Gastrocnemius medialis (tissue), 4 donors: ENCODE measurements at places on chromosomes 7 and 10.
A peak's percentile ranks its signal among the peaks of the same experiment; 100 is the strongest.

DNA sequence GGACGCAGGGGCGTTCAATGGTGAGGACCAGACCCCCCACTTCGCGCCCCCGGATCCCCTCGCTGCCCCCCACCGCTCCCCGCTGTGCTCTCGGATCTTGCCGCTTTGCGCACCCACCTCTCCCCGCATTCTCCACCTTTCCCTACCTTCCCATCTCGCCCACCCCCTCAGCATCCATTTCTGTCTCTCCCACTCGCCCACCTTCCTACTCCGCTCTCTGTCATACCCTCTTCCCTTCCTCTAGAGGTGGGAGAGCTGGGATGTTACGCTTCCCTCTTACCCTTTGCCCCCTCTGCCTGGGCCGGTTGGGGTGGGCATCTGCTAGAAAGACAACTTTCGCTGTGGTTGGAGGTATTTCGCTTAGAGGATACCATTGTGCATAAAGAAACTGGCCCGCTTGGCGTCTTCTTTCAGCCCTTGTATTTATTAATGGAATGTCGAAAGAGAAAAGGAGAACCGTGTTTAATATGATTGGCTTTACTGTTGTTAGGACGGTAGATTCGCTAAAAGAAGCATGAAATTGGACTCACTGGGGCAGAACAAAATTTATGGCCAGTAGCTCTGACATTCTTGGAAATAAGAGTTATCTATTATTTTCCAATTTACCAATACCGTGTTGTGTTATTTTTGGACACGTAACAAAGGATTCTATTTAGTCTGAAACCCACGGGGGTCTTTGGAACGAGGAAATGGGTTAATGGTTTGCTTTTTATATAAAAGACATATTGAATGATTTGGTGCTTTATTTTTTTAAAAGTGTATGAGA lies 873 bp downstream of the PRKAR2B start:
- H3K4me3 ChIP-seq: peak overlapping the region; percentile 60
- no peak overlapping the region for H3K27ac ChIP-seq
- peaks cover 11% of the 10 kb centered on the region for H3K4me1 ChIP-seq

DNA sequence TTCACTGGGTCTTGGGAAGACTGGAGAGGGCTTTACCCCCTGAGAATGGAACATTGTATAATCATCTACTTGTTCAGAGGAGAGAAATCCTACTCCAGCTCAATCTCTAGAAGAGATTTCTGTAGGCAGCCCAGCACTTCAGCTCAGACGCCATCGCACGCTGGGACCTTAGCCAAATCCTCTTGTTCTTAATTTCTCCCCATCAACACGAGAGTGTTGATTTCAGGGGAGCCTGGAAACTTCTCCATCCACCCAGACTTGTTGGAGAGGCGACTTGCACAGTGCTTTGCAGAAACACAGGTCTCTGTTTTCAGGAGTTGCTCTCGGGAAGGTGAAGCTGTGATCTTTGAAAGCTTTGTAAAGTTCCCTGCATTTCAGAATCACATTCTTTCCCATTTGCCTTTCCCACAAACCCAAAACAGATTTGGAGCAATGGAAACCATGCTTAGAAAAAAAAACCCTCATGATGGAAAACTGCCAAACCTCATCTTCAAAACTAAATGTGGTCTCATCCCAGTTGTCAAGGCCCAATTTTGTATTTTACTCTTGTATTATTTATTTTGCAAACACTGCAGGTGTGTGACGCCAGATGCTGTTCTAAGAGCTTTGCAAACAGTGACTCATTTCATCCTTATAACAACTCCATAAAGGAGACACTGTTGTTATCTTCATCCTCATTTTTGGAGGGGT lies 60.9 kb downstream of the CALML3 start:
- peaks cover 26% of the 10 kb centered on the region for H3K4me1 ChIP-seq
- no peak overlapping the region for H3K4me3 ChIP-seq
- no peaks in the 10 kb centered on the region for H3K27me3 ChIP-seq
- no peaks in the 10 kb centered on the region for H3K36me3 ChIP-seq

DNA sequence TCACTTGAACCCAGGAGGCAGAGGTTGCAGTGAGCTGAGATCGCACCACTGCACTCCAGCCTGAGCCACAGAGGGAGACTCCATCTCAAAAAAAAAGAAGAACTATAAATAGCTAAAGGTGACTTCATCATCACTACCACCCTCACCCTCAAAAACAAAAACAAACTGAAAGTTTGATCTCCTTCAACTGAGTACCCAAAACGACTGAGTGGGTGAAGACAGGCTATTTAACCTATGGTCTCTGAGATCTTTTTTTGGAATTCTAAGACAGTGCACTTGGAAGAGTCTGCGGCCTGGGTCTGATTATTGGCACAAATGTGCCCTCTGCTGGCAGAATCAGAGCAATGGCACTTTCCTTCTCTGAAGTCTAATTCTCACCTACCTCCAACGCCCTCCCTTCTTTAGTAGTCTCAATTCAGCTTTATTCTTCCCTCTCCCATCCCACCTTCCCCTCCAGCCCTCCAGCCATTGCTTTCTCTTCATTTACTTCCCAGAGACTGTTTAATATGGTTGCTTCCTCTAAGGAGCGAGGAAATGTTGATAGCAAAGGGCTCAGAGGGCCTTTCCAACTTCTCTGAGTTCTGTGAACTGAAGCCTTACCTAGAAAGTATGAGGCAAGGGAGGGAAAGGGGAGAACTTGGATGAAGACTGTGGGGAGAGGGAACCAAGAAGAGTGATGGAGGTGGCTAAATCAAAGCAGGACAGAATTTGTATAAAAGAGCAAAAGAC lies 2.9 kb upstream of the MYOZ1 start:
- no peaks in the 10 kb centered on the region for H3K27me3 ChIP-seq
- H3K27ac ChIP-seq: peak overlapping the region; percentile 97
- H3K36me3 ChIP-seq: no peaks in the 10 kb centered on the region
- DNase-seq: peak; percentile 9

DNA sequence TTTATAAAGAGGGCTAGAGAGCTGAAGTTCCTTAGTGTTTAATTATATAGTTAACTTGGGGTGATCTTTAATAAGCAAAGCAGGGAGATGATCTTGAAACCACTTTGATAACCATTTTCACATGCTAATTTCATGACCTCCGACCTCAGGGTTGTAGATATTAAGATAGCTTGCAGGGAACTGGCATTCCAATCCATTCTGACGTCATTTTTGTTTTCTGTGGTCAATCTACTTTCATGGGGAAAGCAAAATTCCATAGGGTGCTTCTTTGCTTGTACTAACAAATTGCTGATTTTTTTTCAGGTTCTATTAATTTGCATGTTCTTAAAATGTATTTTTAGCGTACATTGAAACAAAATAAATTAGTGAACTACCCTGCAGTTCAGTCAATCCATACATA lies 139.3 kb downstream of the CDCA7L start:
- H3K36me3 ChIP-seq: no peaks in the 10 kb centered on the region
- DNase-seq: no peak
- no peaks in the 10 kb centered on the region for H3K4me1 ChIP-seq
- no peaks in the 10 kb centered on the region for H3K27me3 ChIP-seq

DNA sequence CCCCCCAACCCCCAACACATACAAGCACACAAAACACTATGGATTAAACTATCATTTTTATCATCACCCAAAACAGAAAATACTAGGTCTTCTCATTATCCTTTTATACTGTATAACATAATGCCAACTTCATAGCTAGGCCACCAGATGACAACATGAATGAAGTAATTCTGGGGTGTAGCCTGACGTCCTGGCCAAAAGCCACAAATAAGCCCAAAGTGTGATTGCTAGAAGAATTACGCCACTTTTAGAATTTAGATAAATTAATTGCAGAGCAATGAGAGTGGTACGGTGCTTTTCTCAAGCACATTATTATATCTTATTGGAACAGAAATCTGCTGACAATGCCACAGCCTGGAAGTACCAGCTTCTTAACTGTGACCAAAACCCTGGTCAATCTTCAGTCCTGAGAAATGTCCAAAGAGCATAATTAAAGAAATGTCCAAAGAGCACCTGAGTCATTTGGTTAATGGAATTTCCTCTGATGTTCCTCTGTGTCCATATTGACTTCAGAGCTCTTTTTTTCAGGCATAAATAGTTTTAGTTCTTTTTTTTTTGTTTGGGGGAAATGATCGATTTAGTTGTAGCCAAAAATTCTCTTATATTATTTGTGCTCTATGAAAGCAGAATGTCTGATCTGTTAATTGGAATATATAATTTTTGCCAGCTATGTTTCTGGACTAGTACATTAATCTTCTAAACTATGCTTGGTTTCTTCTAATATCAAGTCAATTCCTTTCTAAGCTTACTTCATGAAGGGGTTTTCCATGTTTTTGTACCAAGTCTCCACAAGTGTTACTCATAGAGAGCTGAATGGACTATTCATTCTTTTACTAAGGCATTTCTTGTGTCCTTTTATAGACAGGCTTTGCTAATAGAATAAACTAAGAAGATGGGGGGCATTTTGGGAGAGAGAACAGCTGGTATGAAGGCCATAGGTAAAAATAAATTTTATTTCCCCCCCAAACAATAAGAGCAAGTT lies 233.4 kb upstream of the SLC26A5 start:
- no peaks in the 10 kb centered on the region for H3K4me1 ChIP-seq
- no peaks in the 10 kb centered on the region for H3K27me3 ChIP-seq
- H3K36me3 ChIP-seq: no peaks in the 10 kb centered on the region
- no peak for DNase-seq
- no peak overlapping the region for H3K27ac ChIP-seq

DNA sequence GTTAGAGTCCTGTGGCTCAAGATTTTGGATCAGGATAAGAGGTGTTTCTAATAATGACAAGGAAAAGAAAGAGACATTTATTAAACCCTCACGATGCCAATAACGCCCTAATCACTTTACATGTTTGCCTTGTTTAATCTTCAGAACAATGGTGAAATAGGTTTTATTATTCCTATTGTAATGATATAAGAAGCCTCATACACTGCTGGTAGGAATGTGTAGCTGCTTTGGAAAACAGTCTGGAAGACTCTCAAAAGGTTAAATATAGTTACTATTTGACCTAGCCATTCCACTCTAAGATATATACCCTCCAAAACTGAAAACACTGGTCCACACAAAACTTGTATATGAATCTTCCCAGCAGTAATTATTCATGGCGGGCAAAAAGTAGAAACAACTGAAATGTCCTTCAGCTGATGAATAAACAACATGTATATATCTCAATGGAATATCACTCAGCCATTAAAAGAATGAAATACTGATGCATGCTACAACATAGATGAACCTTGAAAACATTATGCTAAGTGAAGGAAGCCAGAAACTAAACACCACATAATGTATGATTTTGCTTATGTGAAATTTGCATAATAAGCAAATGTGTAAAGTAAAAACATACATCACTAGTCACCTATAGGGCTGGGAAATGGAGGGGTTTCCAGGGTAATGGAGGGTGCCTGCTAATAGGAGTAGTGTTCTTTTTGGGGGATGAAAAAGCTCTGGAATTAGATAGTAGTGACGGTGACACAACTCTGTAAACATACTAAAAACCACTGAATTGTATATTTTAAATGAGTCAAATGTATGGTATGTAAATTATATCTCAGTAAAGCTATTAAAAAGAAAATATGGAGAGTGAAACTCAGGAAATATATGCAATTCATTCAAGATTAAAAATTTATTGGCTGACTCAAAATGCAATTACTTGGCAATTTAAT lies 76.9 kb upstream of the ANK3 start:
- H3K27me3 ChIP-seq: no peaks in the 10 kb centered on the region
- no peak overlapping the region for H3K27ac ChIP-seq
- no peaks in the 10 kb centered on the region for H3K36me3 ChIP-seq
- H3K4me3 ChIP-seq: no peak overlapping the region

GRCh38 chr7:77415476-77415822 lies 700 bp downstream of the GSAP start:
- no peaks in the 10 kb centered on the region for H3K4me1 ChIP-seq
- H3K36me3 ChIP-seq: no peaks in the 10 kb centered on the region
- H3K27ac ChIP-seq: peak overlapping the region; percentile 87

- no peak for DNase-seq
- H3K4me1 ChIP-seq: no peaks in the 10 kb centered on the region
- no peak overlapping the region for H3K4me3 ChIP-seq
- no peaks in the 10 kb centered on the region for H3K27me3 ChIP-seq
- no peaks in the 10 kb centered on the region for H3K36me3 ChIP-seq
- H3K27ac ChIP-seq: no peak overlapping the region
Measured at GRCh38 chr7:41576166-41576565, 126.7 kb downstream of the INHBA start.

DNA sequence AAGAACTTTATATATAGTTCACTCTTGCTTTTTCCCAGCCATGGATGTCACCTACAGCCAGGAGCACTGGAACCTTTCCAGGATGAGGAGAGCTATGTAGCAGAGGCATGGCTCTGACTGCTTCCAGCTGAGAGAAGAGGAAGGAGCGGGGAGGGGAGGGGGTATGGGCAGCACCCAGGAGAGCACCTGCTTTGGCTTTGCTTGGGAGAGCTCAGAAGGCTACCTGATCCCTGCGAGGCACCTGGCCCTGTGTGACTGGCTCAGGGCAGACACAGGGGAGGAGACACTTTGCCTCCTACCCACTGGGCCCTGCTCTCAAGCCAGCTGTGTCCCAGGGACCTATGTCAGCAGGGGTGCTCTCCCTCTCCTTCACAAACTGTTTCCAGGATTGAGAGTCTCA lies 67.1 kb downstream of the HK1 start:
- no peaks in the 10 kb centered on the region for H3K36me3 ChIP-seq
- H3K4me1 ChIP-seq: peaks cover 46% of the 10 kb centered on the region
- no peaks in the 10 kb centered on the region for H3K27me3 ChIP-seq
- peak overlapping the region; percentile 51 for H3K27ac ChIP-seq
- DNase-seq: peak; percentile 71

DNA sequence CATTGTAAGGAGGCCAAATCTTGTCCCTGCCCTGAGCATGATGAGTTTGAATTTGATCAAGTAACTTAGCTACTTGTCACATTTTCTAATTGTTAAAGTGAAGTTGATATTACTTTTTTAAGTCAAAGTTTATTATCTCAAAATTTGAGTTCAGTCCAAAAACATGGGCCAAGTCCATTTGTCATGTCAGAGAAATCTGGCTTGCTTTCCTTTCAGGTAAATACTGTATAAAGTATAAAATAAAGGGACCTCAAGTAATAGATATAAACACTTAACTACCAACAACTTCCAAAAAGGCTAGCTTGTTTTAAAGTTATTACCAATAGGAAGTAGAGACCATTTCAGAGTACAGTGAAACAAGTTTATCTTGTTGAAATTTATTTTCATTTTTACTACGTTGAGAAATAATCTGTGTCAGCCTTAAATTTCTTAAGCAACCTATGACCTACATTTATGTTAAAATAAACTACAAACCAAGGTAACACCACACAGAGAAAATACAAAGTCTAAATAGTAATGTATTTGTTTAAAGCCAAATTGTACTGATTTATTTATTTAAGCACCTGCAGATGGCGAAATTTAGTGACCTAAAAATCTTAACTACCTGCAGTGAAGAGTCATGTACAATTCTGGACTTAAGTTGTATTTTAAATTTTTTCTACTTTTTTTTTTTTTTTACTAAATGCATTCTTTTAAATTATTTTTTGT lies 36.5 kb downstream of the FHIP2A start:
- H3K27ac ChIP-seq: no peak overlapping the region
- no peaks in the 10 kb centered on the region for H3K27me3 ChIP-seq
- DNase-seq: no peak
- H3K4me1 ChIP-seq: no peaks in the 10 kb centered on the region
